Glutamatergic neuron (in vitro differentiated cells): ENCODE measurements at places on chromosomes 12 and 14. TPM values are rescaled to one million over a fixed set of nuclear protein-coding genes. Genes with fewer than 3 reads are reported as not detected.

The RCOR1 gene
- total RNA-seq = 14.3 TPM

The AQP6 gene
- total RNA-seq = 0.37 TPM

The VWF gene
- 0.37 TPM for total RNA-seq

The ANKS1B gene
- total RNA-seq = 11.3 TPM

The EDDM3A gene
- total RNA-seq = not detected

The MAP3K9 gene
- 20.0 TPM for total RNA-seq

The ERP27 gene
- not detected for total RNA-seq

The CD4 gene
- total RNA-seq = 0.17 TPM

The RBM19 gene
- 27.4 TPM for total RNA-seq

The SLC25A47 gene
- not detected for total RNA-seq

The SLC6A15 gene
- 123 TPM for total RNA-seq
